Activated B cell treated with CpG ODN at 0.5 μM for 24 hours (primary cell): ENCODE measurements at places on chromosomes 3 and 15.

- no peak for DNase-seq
Measured at GRCh38 chr15:67941648-67942310, 101.9 kb upstream of the RNU6-1 start.

DNA sequence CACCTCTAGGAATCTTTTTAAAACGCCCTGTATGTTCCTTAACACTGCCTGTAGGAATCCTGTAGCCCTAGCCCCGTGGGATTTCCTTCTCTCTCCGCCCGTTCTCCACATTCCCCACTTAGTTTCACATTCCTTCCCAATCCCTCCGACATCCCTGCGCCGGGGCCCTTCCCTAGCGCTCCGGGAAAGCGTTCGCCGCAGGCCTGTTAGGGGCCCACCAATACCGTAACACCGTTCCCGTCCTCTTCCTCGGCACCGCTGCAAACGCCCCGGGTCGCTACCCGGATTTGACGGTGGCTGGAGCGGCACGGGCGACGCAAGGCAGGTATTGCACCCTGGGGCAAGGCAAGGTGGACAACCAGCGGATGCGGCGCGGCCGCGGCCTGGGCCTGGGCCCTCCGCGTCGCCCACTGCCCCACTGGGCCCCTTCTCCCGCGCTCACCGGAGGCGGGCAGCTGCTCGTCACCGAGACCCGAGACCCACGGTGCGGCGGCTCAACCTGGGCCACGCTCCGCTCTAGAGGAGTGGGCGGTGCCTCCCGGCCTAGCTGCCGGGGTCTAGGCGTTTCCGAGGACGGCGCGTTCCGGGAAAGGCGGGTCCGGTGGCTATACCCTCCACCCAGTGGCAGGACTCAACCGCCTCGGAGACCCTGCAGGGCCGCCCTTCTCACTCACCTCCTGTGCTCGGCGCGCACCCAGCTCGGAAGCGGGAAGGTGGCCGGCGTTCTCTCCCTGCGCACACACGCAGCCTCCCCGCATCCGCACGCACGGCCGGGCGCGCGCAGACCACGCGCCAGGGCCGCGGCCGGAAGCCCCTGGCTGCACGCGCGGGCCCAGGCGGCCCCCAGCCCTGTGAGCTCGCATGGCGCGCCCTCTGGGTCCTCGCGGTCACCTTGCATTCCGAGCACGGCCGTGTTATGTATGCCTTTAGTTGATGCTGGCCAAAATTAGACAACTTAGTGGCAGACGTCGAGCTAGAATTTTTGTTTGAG lies at the start of gene B3GALNT1:
TSS of gene B3GALNT1 (minus strand) at position 789 of the 991 bp plus-strand sequence. CDS start 18,595 bp downstream, outside the sequence.
- peak; percentile 39 for DNase-seq

- DNase-seq, result no peak
Measured at GRCh38 chr15:36407647-36408046, 171.8 kb upstream of the CDIN1 start.

DNA sequence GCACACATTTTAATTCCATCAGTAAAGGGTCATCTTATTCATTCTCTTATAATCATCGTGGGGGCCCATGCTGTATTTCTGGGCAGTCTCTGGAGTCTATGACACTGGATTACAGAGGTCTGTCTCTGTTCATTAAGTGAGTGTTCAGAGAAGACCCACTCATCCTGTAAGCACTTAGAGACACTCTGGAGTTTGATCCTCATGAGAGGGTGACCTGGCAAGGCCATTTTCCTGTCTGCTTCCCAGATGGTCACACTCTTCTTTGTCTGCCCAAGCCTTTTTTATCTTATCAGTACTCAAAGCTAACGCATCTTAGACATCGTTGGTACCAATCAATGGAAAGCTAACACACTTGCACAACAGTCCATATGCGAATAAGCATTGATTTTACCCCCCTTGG lies 333.1 kb downstream of the RORA start:
- DNase-seq, result no peak

DNA sequence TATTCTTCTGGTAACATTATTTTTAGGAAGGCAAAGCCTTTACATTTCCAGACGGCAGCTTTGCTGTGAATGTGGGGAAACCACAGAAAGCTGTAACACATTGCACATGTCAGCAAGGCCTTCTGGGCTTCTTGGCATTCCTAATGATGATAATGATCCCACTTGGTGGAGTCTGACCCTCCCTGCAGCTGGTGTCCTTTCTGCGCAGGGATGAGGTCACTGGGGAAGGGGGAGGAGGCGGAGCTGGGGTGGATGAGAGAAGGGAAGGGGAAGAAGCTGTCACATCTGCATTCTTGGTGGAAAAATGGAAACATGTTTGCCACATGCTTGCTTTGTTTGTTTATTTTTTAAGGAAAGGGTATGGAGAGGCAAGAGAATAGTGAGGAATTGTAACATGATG lies 68.6 kb downstream of the FILIP1L start:
- DNase-seq, result no peak

- DNase-seq, result no peak
Measured at GRCh38 chr3:134743006-134743405, 52.1 kb upstream of the EPHB1 start.

- peak; percentile 19 for DNase-seq
Measured at GRCh38 chr3:45795882-45796765, at the start of gene SLC6A20. SLC6A20 (minus strand) TSS chr3:45796536; CDS start chr3:45796419, 117 bp downstream.

DNA sequence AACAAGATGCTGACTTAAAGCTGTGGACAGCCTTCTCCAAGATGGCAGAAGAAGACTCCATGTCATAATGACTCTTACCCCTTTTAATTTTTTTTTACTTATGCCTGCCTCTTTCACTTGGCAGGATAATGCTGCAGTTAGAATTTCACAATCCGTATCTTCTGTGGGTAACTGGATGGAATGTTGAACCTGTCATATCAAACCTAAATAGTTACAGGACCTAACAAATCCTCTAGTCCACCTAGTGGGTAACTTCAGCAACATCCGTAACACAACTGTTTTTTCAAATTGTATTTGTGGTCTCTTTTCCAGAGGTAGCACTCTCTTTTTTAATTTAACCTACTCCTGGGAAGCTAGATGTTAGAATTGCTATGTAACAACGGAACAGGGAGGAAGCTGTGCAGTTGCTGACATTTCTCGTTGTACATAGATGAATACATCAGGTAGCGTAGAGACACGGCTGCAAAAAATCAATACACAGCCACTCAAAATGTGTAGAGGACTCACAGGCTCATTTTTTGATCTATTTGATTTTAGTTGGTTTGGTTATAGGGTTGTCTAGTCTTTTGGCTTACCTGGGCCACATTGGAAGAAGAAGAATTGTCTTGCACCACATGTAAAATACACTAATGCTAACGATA lies 43.9 kb upstream of the TRPM1 start:
- DNase-seq, result no peak

DNA sequence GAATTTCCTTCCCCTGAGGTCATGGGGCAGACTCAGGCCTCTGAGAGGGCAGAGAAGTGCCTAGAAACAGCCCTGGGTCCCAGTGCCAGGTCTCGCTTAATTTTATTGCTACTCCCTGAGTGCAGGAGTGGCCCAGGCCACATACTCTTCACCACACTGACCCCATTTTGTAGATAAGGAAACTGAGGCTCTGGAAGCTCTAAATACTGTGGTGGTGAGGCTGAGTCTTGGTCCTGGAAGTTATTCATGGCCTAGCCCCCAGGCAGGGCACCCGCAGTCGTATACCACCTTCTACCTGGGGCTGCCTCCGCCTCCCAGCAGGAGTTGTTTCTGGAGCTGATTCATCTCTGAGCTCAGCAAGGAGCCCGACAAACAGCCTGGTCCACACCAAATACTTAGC lies 9.8 kb downstream of the ATP2B2 start:
- DNase-seq, result no peak

DNA sequence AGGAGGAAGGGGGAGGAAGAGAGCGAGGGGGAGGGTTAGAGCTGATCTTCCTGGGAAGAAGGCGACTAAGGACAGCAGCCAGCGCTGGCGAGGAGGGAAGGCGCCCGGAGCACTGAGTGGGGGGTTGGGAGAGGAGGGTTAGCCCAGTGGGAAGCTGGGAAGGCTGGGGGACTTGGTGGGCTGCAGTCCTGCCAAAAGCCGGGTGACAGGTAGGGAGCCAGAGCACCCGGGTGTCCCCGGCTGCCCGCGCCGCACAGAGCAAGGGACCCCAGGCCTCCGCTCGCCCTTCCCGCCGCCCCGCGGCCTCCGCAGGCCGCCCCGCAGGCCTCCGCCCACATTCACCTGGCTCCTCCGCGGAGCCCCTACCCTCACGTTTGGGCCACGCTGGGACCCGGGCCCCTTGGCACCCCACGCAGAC lies 448 bp downstream of the SLC12A8 start:
- no peak for DNase-seq

- DNase-seq, result no peak
Measured at GRCh38 chr3:73950865-73951558, 326.3 kb upstream of the PDZRN3 start.

DNA sequence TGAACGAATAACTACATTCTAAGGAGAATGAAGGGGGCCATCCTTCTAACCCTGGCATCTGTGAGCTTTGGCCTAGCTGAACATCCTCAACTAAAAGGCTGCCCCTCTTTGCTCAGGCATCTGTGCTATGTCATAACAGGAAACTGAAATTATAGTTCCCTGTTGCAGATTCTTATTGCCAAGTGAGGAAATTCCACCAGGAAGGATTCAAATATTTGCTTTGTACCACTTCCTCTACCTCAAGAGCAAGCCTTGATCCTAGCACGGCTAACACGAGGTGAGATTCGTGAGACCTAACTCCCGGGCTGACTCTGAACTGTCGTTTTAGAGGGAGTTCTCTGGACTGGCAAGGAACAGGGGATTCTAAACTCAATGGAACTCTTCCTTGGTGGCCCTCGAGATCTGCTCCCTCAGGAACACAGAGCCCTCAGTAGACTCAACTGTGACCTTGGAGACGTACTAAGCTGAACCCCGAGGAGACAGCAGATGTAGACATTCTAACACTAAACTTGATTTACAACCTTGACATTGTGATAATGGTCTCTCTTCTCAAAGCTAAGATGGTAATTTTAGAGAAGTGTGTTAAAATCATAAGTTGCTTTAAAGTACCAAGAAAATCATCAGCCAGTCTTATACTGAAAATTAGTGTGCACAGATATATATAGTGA lies 4.2 kb downstream of the SPG21 start:
- no peak for DNase-seq

DNA sequence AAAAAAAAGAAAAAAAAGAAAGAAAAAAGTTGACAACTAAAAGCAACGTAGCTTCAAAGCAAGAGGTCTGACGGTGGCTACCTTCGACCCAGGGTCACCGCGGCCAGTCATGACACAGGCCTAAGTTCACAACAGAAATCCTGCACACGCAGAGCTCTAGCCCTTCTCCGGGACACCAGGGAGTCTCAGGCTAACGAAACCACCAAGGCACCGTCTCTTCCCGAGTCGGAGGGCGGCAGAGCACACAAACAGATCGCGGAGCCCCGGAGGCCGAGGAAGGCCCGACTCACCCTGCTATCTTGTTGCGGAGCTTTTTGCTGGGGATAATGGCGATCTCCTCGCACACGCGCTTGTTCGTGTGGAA lies 584 bp downstream of the RPS17 start:
- DNase-seq, result no peak

DNA sequence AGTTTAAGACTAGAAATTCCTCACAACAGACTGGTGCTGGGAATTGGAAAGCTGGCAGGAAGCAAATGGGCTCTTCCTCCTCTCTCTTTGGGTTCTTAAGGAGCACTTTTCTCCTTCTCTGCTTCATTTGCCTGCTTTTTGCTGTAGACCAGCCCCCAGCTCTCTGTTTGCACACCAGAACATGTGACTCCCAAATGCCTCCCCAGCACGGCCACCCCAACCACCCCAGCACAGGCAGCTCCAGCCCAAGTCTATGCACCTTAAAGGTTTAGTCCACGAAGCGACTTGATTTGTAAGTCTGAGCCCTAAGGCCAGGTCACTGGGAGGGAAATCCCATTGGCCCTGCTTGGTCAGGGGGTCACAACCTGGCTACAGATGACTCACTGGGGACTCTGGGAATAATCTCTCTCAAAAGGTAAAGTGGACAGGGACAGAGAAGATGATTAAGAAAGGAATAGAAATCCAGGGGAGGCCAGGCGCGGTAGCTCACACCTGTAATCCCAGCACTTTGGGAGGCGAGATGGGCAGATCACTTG lies 377.8 kb upstream of the PROK2 start:
- DNase-seq, result no peak

GRCh38 chr15:66721501-66721937 lies 19.5 kb downstream of the SMAD6 start:
- no peak for DNase-seq

GRCh38 chr3:89186456-89186855 lies 79.0 kb downstream of the EPHA3 start:
- no peak for DNase-seq

DNA sequence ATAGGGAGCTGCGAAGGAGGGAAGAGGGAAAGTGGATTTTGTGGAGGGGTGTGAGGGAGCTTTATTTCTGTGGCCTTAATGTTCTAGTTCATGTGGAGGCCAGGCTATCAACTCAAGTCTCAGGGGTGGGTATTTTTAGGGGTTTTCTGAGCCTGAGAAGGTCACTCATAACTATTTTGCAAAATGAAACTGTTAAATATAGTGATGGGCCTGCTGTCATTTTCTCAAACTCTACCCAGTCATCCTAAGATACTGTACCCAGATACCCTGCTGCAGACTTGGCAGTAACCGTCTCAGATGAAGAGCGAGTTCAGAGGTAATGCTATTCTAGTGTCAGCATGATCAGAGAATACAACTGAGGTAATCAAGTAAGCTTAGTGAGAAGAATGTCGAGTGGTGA lies 545.0 kb upstream of the TBL1XR1 start:
- DNase-seq, result no peak

DNA sequence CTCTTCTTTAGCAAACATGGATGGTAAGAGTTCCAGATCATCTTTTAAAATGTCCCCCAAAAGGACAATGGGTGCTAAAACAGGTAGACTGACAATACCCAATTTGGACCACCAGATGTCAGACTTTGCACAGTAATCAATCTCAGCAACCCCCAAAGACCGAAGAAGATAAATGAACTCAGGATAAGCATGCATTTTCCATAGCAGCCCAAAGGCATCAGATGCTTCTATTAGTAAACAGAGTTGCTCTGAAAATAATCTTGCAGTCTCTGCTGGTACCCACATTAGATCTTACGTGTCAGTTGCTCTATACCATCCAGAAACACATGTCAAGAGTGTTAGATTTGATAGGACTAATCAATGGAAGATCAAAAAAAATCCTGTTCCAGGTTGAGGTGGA lies 20.6 kb downstream of the MYH15 start:
- DNase-seq, result no peak

DNA sequence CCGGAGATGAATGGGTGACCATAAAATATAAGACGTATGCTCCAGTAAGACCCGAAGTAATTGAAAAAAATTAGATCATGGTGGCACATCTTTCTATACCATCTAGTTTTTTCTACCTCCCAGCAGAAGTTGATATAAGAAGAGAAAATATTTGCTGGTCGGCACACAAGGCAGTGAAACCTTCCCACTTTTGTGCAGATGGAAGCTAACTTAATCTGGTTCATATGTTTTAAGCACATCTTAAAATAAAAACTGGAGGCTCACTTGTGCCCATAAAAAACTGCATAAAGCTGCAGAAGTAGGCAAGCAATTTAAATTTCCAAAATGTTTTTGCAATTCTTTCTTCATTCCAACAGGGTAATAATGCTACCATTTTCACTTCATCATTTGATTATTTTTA lies 449.2 kb downstream of the CNTN3 start:
- DNase-seq, result no peak
